ENCODE measurements at places on chromosomes 3 and 15.

DNA sequence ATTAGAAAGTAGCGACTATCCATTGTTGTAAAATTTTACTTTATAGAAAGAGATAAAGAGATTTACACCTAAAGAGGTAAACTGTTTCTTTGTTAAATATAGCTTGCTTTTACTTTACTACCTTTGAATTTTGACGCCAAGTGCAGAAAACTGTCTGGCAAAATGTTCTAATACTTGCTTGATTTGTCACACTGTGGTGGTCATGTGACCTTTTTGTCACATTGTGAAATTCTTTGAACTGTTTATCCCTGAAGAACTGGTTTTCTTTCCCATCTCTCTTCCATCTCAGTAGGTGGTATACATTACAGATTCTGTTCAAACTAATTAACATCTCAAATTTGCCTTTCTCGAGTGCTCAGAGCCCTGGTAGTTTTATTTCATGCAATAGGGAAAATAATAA is 327.4 kb downstream of the NAALADL2 start:
- DNase-seq = no peak

DNA sequence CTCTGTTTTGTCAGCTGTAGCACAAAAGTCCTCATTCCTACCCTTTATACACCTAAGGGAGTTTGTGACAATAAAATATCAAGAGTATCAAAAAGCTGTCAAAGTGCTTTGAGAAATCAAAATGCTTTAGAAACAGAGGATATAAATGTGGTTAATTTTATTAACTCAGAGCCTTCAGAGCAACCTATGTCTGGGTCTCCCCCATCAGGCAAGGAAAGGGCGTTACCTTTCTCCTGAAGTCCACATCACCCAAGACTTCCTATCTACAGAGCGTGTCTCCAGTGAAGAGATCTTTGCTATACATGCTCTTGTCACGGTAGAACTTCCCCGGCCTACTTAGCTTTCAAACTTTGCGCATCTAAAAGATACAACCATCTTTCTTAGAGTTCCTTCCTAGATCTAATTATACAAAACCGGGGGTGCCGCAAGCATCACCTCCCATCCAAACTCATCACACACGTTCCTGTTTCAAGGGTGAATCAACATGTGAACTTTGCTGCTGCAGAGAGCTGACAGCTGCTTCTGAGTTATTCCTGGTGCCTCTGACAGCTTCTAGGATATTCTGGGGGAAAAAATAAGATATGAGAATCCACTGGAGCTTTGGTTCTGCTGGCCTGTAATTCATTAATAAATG is 93.0 kb downstream of the RARB start:
- no peak for DNase-seq

DNA sequence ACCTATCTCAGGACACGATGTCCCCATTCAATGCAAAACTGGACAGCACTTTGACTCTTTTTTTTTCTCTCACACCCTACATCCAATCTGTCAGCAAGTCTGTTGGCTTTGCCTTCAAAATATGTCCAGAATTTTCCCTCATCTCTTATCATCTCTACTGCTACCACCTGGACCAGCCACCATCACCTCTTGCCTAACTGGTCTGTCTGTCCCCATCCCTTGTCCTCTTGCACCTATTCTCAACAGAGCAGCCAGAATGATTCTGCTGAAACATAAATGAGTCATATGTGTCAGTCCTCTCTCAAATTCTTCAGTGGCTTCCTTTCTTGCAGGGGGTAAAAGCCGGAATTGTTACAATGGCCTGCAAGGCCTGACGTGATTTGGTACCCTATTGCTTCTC is 105.8 kb downstream of the CYP19A1 start:
- no peak for DNase-seq

- DNase-seq = no peak
These were observed 28.8 kb downstream of the MECOM start for GRCh38 chr3:169634618-169635236.

DNA sequence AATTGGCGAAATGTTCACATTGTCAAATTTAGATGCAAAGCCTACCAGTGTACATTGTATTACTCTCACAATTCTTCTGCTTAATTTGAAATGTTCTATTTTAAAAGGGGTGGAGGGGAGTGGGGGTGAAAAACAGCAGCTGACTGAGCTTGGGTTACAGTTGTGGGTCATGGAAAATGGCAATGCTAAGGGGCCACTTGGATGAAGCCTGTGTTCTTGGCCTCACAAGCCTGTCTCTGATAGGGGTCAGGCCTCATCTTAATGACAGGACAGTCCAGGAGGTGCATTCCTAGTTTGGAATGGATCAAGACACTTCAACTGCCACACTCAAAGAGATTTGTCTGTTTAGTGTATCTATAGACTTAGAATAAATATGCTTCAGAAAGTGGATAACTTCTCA is 158.2 kb downstream of the TNIK start:
- no peak for DNase-seq

GRCh38 chr15:40594429-40594836 is 384 bp downstream of the KNL1 start:
- peak; percentile 84 for DNase-seq

GRCh38 chr3:156685752-156686151 is 11.4 kb downstream of the TIPARP start:
- DNase-seq = no peak

All from NCI-H82 (cell line).